ENCODE measurements at places on chromosomes 2 and 18.

DNA sequence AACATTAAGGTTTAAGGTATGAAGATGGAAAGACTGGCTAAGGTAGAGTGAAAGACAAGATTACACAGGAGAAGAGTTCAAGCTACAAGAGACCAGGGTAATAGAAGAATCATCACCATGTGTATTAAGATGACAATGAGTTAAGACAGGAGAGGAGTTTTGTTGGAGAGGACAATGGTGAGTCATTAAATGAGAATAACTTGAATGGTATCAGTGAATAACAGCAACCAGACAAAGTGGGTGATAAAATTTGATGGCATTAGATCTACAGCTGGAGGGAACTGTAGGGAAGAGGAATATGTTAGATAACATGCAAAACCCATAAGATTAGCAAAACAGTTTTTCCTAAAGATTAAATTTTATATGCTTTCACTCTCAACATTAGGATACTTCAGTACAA, 18.8 kb upstream of the ENOSF1 start:
- DNase-seq, result no peak

- no peak for DNase-seq
Observed at GRCh38 chr2:115303-115702, 69.0 kb upstream of the FAM110C start.

DNA sequence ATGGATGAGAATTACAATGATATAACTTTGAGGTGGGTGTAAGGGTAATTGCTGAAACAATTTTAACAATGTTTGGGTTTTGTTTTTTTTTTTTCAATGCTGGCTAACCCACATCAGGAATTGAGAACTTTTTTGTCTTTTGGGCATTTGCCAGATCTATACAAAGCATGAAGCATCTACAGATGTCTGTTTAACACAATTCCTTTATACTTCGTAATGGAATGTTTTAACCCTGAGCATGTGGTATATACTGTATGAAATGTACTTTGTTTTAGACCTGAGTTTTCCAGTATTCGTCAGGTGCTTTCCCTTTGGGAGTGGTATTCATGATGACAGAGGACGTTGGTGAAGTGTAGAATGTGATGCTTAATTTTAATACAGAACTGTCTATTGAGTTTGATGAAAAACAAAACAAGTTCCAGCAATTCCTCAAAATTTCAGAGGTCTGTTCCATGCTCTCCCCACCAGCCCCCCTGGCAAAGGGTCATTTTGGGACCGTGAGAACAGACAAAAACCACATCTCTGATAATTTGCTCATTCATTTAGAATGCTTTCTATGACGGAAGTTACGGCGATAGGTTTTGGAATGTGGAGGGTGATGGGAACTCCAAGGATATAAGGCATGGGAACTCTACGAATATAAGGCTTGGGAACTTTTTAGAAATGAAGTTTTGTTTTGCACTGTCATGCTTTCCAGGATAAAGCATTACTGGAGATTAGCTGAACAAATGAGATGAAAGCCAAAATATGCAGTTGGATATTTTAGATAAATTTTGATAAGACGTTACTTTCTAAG, 14.1 kb downstream of the LIMS1 start:
- DNase-seq, result no peak

- peak; percentile 7 for DNase-seq
Observed at GRCh38 chr2:241014224-241014623, 15.8 kb downstream of the SNED1 start.

DNA sequence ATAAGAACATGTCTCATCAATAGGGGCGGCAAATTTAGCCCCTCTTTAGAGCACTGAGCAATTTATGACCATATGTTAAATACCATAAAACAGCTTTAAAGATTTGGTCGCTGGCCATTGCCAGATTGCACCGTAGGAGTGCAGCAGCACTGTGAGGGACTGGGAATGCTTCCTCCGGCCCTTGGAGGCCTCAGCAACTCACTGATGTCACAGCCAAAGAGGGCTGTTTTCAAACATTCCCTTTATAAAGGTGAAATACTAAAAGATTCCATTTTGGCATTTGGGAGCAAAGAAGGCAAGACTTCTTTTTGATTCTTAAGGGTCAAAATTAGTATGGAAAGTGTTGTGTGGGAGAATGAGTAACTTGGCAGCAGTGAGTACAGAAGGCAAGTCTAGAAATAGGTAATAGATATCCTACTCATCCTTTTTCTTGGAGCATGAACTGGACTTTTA, 63.7 kb downstream of the BABAM2 start:
- no peak for DNase-seq

GRCh38 chr18:44370861-44371260, 309.8 kb upstream of the SETBP1 start:
- DNase-seq, result no peak

DNA sequence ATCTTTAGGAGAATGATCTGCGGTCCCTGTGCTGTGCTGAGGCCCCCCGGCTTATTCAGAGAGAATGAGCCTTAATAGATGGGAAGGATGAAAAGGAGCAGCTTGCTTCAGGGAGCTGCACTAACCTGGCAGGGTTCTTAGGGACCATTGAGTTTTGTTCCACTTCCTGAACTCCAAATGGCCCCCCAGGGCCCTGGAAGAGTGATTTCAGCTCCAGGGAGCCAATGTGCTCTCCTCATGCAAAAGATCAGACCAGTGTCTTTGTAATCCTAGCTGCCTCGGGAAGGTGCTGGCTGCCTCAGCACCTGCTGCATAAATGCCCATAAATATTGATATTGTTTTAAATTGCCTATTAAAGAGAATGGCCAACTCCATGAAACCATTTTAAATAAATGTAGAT, 210.2 kb downstream of the NCK2 start:
- DNase-seq, result no peak

GRCh38 chr2:21676676-21677075, 552.9 kb downstream of the TDRD15 start:
- DNase-seq, result no peak

GRCh38 chr2:9408641-9409151, 14.6 kb downstream of the ITGB1BP1 start:
- DNase-seq, result peak; percentile 12

GRCh38 chr2:27133195-27133875, 1.1 kb downstream of the PREB start:
- DNase-seq, result peak; percentile 52

DNA sequence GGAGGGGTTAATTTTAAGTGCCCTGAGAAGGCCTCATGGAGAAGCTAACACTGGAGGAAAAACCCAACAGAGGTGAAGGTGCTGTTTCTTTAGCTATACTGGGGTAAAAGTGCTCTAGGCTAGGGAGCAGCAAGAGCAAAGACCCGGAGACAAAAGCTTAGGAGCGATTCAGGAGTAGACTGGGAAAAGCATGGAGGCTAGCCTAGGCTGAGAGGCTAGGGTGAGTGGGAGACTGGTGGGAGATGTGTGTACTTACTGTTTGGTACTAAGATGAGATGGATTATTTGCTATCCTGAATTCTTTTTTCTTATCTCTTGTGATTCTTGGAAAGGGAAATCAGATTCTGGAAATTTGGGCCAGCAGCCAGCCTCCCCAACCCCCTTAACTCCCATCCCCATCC, 2.0 kb downstream of the GIGYF2 start:
- no peak for DNase-seq

DNA sequence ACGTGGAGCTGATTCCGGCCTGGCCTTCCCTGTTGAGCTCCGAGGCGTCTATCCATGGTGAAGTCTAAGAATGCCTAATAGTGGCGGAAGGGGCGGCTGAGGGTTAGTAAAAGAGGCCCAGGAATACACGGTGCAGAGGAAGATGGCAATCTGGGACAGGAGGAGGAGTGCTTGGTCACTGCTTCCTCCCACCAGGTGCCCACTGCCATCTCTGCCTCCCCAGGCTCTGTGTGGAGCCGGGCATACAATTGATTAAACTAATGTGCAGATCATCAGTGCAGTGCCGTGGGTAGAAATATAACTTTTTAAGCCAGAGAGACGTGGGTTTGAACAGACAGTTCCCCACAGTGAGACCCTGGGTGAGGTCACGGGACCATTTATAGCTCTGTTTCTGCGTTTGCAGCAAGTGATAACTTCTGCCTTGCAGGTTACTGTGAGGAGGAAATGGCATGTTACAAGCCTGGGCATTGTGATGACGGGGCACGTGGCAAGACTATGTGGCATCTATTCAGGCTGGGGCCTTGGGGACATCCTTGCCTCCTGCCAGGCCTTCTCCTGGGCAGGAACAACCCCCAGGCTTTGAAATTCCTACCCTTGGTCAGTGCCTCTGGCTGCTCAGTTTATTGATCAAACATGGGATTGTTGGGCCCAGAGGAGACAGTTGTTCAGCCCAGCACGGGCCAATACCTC, 204.9 kb downstream of the ASB1 start:
- DNase-seq, result peak; percentile 1

DNA sequence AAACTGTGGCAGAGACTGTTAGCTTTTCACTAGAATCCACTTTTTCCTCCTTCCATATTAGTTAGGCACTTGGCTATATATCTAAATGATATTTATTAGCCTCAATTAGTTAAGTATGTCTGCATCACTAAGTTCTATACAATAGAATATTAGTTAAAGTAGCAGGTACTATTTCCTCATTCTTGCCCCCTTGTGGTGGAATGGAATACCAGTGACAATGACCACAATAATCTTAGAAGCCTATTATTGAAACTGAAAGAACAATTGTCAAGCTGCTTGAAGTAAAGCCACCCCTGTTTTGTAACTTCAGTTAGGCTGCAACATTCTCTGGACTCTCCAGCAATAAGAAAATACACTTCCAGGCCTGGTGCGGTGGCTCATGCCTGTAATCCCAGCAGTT, 476.3 kb upstream of the VWC2L start:
- DNase-seq, result no peak

- DNase-seq, result peak; percentile 56
Observed at GRCh38 chr18:50194631-50195532, at the start of gene MYO5B. TSS of gene MYO5B (minus strand) at chr18:50195147. CDS start at chr18:50194793, 354 bp downstream.

GRCh38 chr2:118202707-118203303, 114.5 kb downstream of the INSIG2 start:
- DNase-seq, result peak; percentile 61

DNA sequence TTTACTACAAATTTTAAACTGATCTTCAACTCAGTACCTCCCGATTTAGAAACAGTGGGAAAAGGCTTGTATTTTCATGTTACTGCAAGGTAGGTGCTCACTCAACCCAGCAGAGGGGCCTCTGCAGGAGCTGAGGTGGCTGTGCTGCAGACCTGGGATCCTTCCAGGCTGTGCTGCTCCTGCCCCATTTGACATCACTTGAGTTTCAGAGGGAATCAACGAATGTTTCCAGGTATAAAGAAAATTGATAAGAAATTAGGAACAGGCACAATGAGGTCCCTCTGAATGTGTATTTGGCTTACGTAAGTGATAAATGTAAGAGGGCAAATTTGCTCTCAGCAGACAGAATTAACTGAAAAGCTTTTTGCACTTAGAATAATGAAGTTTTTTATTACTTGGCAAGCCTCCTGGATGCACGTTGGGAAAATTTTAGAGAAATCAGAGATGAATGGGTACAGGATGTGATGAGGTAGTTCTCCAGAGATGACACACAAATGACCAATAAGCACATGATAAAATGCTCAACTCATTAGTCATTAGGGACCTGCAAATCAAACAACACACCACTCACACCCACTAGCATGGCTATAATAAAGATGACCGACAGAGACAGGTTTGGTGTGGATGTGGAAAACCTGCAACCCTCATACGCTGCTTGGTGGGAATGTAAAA, 114.0 kb downstream of the NOL10 start:
- DNase-seq, result no peak
